Endothelial cell (in vitro differentiated cells): ENCODE measurements at places on chromosomes 4 and X.

- no peak overlapping the region for H3K4me3 ChIP-seq
- no peaks in the 10 kb centered on the region for H3K27me3 ChIP-seq
- H3K27ac ChIP-seq: no peak overlapping the region
- no peaks in the 10 kb centered on the region for H3K4me1 ChIP-seq
- H3K36me3 ChIP-seq: no peaks in the 10 kb centered on the region
Observed at GRCh38 chr4:163911891-163912290, 417.4 kb downstream of the TMA16 start.

DNA sequence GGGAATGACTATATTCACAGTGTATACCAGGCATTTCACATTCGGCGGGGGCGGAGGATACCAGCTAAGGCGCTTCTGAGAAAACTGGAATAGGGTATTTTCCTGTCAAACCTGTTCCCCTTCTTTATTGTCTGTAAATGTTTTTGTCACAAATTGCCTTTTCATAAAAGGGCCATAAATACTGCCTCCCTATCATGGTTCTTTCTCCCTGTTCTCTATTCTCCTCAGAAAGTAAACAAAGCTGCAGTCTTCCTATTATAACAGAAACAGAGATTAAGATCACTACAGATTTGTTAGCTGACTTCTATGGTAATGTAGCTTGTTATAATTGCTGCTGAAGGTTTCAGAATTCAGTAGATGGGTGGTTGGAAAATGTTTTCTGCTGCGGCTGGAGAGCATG is 32.2 kb downstream of the MID2 start:
- peaks cover 6% of the 10 kb centered on the region for H3K4me1 ChIP-seq
- H3K36me3 ChIP-seq: no peaks in the 10 kb centered on the region
- no peaks in the 10 kb centered on the region for H3K27me3 ChIP-seq
- H3K4me3 ChIP-seq: no peak overlapping the region

DNA sequence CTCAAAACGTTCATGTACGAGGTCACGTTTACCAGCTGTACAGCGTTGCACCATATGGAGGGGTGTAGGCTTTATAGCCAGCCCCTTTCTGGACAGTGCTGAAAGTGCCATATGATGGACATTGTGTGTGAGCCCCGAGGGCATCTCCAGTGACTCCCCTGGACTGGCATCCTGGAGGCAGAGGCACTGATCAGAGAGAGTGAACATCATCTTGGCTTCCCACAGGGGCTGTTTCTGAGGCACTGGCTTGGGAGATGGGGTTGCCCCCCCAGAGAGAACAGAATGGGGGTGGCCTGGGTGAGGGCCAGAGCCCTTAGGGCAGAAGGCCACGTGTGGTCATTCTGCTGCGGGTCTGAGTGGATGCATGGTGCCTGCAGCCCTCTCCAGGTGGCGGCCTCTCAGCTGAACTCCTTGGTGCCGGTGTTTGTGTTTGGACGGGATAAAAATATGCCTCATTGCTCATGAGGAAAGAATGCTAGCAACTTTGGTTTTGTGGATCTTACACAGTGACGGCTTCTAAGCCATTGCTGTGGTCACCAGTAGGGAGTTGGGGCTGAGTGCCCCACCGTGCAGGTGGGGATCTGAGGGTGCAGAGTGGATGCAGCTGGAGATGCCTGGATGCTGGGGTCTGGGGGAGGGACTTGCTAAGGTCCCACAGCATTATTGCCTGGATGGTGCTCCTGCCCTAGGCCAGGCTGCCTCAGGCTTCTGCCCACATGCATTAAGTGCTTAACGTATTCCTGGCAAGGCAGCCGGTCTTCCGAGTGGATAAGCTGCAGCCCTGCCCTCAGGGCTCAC is 3.4 kb downstream of the WFS1 start:
- H3K4me3 ChIP-seq: no peak overlapping the region
- H3K4me1 ChIP-seq: peaks cover 28% of the 10 kb centered on the region
- H3K27me3 ChIP-seq: peaks cover 10% of the 10 kb centered on the region
- H3K36me3 ChIP-seq: peaks cover 5% of the 10 kb centered on the region

DNA sequence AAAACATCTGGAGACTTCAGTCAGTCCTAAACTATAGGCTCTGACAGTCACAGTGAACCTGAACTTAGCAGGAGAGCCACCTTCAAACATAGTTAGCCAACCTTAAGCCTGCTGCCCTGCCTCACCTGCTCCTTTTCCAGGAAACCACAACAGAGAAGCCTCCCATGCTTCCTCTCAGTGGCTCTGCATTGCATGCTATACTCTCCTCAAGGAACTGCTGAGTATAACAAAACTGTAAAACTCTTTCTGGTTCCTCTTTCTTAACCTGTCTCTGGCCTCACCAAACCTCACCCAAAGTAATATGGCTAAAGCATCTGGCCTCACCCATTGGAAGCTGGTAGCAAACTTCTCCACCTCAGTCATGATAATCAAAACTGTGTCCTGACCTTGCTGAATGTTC is 122.1 kb downstream of the ANKRD50 start:
- H3K36me3 ChIP-seq: peaks cover 4% of the 10 kb centered on the region
- no peak for DNase-seq
- no peak overlapping the region for H3K27ac ChIP-seq
- H3K27me3 ChIP-seq: no peaks in the 10 kb centered on the region

DNA sequence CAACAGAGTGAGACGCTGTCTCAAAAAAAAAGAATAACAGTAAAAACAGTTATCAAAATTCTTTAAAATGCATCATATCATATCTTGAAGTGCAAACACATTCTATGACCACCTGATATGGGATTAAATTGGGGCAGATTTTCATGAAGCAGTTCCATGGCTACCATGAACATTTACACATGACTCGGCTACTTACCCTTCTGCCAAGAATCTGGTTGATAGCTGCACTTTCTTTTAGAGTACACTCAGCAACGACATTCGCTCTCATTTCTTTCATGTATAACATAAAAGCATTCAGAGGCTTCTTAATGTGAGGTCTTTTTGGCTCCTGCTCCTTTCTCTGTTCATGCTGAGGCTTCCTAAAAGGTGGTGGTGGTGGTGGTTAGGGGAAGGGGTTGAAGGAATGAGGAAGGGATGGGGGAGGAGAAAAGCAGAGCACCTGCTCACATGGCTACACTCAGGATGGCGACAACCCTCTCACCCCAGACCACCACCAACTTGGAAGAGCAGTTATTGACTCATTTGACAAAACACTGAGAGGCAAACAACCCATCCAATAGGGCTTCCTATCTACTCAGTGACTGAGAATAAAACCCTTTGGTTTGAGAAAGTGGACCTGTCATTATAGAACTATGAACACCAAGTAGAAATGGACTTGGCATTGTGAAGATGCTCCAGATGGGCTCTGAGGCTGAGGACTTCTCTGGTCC is 88.5 kb downstream of the HADH start:
- peaks cover 4% of the 10 kb centered on the region for H3K36me3 ChIP-seq
- H3K27ac ChIP-seq: no peak overlapping the region
- H3K27me3 ChIP-seq: no peaks in the 10 kb centered on the region
- DNase-seq: no peak
- H3K4me1 ChIP-seq: no peaks in the 10 kb centered on the region

- no peaks in the 10 kb centered on the region for H3K27me3 ChIP-seq
- no peak for DNase-seq
- no peak overlapping the region for H3K4me3 ChIP-seq
- no peak overlapping the region for H3K27ac ChIP-seq
- no peaks in the 10 kb centered on the region for H3K4me1 ChIP-seq
Observed at GRCh38 chr4:147693218-147693617, 9.3 kb upstream of the PRMT9 start.

- H3K4me1 ChIP-seq: no peaks in the 10 kb centered on the region
- no peak for DNase-seq
- H3K27me3 ChIP-seq: peaks cover 3% of the 10 kb centered on the region
- no peak overlapping the region for H3K4me3 ChIP-seq
- H3K27ac ChIP-seq: no peak overlapping the region
- H3K36me3 ChIP-seq: no peaks in the 10 kb centered on the region
Observed at GRCh38 chr4:153260553-153261300, 56.5 kb downstream of the TRIM2 start.

GRCh38 chr4:95596676-95597075 is 47.9 kb upstream of the UNC5C start:
- H3K27ac ChIP-seq: no peak overlapping the region
- DNase-seq: no peak
- H3K4me1 ChIP-seq: no peaks in the 10 kb centered on the region
- H3K36me3 ChIP-seq: no peaks in the 10 kb centered on the region
- H3K4me3 ChIP-seq: no peak overlapping the region
- H3K27me3 ChIP-seq: no peaks in the 10 kb centered on the region

DNA sequence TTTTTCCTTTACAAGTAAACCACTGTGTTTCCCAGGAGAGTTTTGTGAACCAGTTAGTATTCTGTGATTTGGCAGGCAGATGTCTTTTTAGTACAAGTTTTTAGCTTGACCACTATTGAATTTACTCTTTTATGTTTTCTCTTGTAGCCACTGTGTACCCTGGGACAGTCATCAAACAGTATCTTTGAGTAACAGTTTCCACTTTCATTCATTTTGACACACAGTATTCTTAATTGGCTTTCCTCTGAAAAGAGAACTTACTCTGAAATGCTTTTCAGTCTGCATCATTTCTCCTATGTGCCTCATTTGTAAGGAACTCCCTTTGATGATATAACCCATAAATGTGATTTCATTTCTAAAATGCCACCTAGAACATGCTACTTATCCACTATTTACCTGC is 476.5 kb downstream of the PDGFC start:
- DNase-seq: no peak
- no peaks in the 10 kb centered on the region for H3K27me3 ChIP-seq
- no peaks in the 10 kb centered on the region for H3K4me1 ChIP-seq
- no peak overlapping the region for H3K4me3 ChIP-seq

GRCh38 chr4:110510955-110511544 is 35.1 kb downstream of the ENPEP start:
- no peaks in the 10 kb centered on the region for H3K27me3 ChIP-seq
- H3K36me3 ChIP-seq: no peaks in the 10 kb centered on the region
- H3K4me3 ChIP-seq: no peak overlapping the region
- peaks cover 2% of the 10 kb centered on the region for H3K4me1 ChIP-seq
- DNase-seq: no peak

GRCh38 chr4:118734491-118735205 is 49.5 kb downstream of the METTL14 start:
- DNase-seq: no peak
- peaks cover 17% of the 10 kb centered on the region for H3K36me3 ChIP-seq
- no peak overlapping the region for H3K27ac ChIP-seq
- H3K27me3 ChIP-seq: no peaks in the 10 kb centered on the region
- no peak overlapping the region for H3K4me3 ChIP-seq

GRCh38 chr4:88356771-88357170 is 21.9 kb upstream of the HERC6 start:
- no peak for DNase-seq
- no peaks in the 10 kb centered on the region for H3K4me1 ChIP-seq
- H3K36me3 ChIP-seq: no peaks in the 10 kb centered on the region
- H3K27me3 ChIP-seq: peaks cover 1% of the 10 kb centered on the region

GRCh38 chrX:123184219-123184865 is at the start of gene GRIA3:
GRIA3 (plus strand) TSS chrX:123184278; CDS start chrX:123184536, 258 bp downstream.
- H3K27ac ChIP-seq: no peak within 1 kb of the TSS
- H3K27me3 ChIP-seq: peaks cover 7% of the 10 kb centered on the region
- H3K36me3 ChIP-seq: no peaks in the 10 kb centered on the region
- DNase-seq: no peak
- peak within 1 kb of the TSS; percentile 83 for H3K4me3 ChIP-seq
- H3K4me1 ChIP-seq: peaks cover 2% of the 10 kb centered on the region

DNA sequence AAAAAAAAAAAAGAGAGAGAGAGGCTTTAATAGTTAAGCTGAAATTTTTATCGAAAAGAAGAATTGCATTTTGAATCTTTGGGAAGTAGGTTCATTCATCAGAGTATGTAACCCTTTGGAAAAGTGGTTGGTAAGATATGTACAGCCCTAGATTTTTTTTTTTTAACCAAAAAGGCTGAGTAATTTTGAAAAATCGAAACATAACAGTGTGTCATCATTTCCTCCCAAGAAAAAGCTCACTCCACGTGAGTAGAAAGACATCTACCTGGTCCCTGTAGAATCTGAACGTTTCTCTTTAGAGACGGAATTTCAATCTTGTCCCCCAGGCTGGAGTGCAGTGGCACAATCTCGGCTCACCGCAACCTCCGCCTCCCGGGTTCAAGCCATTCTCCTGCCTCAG is 16.2 kb downstream of the SHOX start:
- no peak overlapping the region for H3K4me3 ChIP-seq
- no peak for DNase-seq
- H3K27me3 ChIP-seq: peaks cover 5% of the 10 kb centered on the region

DNA sequence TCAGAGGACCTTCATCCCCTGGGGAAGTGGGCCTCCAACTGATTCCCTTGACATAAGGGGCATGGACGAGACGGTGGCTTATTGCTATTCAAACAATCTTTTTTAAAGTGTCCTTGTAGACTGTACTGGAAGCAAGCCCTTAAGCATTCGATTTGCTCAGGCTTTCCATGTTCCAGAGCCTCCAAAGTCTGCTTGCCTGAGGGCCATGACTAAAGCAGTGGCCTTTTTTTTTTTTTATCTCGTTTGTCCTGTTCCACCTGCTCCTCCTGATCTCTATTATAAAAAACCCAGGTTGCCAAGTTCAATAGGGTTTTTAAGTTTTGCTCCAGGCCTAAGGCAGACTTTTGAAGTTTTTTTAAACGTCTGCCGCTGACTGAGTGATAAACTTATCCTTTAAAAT is 103.7 kb upstream of the AADAT start:
- H3K4me3 ChIP-seq: no peak overlapping the region
- DNase-seq: no peak
- H3K4me1 ChIP-seq: peaks cover 8% of the 10 kb centered on the region
- H3K27ac ChIP-seq: no peak overlapping the region
- H3K27me3 ChIP-seq: peaks cover 3% of the 10 kb centered on the region

GRCh38 chr4:71270901-71271300 is 67.9 kb upstream of the SLC4A4 start:
- no peak overlapping the region for H3K27ac ChIP-seq
- H3K27me3 ChIP-seq: no peaks in the 10 kb centered on the region
- peaks cover 18% of the 10 kb centered on the region for H3K4me1 ChIP-seq
- no peak overlapping the region for H3K4me3 ChIP-seq
- no peaks in the 10 kb centered on the region for H3K36me3 ChIP-seq

DNA sequence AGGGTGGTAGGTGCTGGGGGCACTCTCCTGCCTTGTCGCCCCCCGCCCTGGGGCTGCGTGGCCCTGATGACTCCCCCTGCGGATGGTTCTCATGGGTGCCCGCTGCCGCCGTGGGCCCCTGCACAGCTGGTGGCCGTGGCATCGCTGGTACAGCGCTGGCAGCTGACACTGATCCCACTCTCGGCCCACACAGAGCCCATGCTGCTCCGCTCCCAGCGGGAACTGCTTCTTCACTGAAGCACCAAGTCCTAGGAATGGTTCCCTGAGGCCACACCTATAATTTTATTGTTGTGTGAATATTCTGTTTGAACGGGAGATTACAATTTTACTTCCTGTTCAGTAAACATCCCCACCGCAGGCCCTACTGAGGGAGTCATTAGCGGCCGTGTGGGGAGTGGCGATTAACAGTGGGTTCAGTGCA is 138.6 kb upstream of the NKX1-1 start:
- no peak overlapping the region for H3K27ac ChIP-seq
- no peaks in the 10 kb centered on the region for H3K36me3 ChIP-seq
- peaks cover 6% of the 10 kb centered on the region for H3K27me3 ChIP-seq
- H3K4me1 ChIP-seq: no peaks in the 10 kb centered on the region
- no peak overlapping the region for H3K4me3 ChIP-seq
